ENCODE measurements at places on chromosomes 16 and 17. TPM values are rescaled to one million over a fixed set of nuclear protein-coding genes. Genes with fewer than 3 reads are reported as not detected.

Gene CTRB2
- total RNA-seq = not detected

DNA sequence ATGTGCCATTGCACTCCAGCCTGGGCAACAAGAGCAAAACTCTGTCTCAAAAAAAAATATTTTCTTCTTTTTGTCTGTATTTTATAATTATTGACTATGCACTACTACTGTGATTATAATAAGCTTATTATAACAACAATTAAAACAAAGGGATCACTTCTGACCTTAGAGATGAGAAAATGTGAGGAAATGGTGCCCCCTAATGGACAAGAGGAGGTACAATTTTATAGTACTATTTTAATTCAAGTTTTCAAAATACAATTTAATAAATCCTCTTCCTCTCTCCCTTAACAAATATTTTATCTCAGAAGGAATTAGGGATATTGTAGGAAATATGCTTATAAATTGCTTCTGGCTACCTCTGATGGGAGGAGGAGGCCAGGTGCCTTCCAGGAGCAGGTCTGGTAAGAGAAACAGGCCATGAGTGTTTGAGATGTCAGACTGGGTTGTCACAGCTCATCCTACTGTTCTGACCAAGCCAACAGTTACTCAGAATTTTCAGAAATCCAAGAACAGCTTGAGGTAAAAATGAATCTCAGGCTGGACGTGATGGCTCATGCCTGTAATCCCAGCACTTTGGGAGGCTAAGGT is 14.0 kb downstream of the VPS53 start:
- no peak for DNase-seq

Gene SMTNL2
- 40.4 TPM for total RNA-seq

- DNase-seq = no peak
Measured at GRCh38 chr16:59859676-59860402, 1125.7 kb upstream of the GOT2 start.

DNA sequence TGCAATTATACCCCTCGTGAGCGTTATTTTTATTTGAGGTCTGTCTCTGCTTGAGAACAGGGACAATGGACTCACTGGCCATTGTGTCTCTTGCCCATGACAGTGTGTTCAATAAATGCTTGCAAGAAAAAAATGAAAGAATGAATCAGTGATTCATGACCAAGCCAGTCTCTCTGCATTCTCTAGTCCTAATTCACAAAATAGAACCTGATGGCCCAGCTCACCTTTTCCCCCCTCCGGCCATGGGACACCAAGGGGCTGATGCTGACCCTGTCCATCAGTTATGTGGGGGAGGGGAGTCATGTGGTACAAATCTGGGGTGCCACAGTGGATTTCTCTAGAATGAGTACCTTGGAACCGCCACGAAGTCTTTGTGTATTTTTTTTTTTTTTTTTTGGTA is 38.2 kb downstream of the CCDC42 start:
- no peak for DNase-seq

- DNase-seq = no peak
Measured at GRCh38 chr17:79572136-79572925, 38.5 kb downstream of the RBFOX3 start.

Measured in Right ventricle myocardium superior (tissue), 1 donor.